ENCODE measurements at places on chromosomes 7 and 10.

GRCh38 chr7:101134399-101134980 is 7.6 kb downstream of the SERPINE1 start:
- DNase-seq: peak; percentile 75

GRCh38 chr10:17527514-17528146 is 73.2 kb upstream of the ST8SIA6 start:
- peak; percentile 87 for DNase-seq

DNA sequence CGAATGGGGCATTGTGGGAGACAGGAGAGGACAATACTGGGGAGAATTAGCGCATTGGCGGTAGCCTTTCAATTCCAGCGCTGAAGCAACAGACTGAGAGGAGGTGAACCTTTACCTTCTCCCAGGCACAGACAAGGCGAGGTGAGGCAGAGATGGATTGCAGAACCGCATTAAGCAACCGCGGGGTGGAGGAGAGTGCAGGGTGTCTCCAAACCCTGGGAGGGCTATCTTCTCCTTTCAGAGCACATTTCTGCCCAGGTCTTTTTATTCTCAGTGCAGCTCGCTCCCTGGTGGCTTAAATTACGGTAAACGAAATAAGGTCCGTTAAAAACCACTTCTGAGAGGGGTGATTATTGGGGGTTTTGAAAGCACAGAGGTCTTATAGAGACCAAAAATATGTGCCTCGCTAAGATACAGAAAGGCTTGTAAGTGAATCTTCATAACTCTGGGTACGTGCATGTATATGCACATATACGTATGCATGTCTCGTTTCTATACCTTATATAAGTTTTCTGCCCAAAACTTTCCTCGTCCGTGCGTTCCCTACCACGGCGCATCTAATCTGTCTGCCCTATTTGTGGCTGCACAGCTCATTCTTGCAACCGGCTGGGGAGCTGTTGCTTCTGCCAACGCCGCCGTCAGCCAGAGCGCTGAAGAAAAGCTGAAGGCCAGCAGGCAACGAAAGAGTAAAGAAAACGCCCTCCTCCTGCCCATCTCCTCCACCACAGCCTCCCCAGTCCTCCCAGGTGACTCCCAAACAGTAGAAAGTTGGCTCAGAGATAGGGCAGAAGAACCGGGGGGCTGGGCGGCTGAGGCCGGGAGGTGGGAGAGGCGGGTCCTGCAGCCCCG is 895 bp upstream of the ZNF804B start:
- peak; percentile 2 for DNase-seq

DNA sequence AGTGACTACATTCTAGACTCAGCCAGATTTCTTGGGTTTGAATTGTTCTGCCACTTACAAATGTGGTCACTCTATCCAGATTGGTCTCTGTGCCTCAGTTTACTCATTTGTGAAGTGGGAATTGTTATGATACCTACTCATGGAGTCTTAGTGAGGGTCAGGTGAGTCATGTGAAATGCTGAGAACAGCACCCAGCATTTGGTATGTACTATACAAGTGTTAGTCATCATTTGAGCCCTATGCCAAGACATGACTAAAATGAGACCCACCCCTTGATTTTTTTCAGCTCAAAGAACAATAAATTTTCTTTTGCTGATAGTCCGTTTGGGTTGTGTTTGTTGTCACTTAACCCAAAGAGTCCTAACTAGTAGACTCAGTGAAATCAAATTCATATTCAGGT is 92.8 kb downstream of the CHN2 start:
- peak; percentile 88 for DNase-seq

GRCh38 chr7:15801551-15801950 is 115.1 kb upstream of the MEOX2 start:
- peak; percentile 40 for DNase-seq

Data from choroid plexus epithelial cell (primary cell).